ENCODE measurements at places on chromosomes 2 and 18.

DNA sequence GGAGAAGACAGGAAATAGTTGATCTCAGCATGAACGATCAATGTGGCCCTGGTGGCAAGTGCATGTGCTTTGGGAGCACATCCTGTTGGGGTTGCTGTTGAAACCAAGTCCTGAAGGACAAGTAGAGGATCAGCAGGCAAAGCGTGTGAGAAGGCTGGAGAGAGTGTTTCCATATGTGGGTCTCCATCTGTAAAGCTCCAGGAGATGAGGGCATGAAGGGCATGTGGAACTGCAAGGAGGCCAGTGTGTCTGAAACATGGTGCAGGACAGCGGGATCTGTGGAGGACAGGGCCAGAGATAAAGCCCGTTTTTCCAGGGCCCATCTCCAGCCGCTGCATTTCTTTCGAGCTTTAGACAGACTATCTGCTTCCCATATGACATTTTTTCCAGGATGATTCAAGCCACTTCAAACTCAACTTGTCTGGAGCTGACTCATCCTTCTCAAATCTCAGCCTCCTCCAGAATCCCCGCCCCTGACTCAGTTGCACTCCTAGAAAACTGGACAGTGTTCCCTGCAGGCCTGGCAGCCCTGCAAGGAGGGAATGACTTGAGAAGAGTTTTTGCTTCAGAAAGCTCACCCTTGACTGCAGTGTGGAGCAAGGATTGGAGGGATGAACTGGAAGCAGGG lies 226.1 kb downstream of the VAPA start:
- DNase-seq, result peak; percentile 81

DNA sequence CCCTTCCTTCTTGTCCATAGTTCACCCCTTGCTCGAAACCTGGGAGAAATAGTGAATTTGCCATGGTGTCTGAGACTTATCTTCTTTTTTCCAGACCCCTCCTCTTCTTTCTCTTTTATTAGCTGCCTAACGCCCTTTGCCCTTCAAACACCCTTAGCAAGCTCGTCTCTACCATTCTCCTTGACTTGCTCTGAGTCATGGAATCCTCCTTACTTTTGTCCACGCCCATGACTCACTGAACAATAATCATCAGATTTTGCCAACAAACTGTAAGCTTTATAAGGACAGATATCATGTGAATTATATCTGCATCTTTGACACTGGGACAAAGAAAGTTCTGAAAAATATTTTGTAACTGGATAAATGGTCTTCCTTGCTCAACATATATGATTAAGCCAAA lies 67.1 kb upstream of the CNTNAP5 start:
- DNase-seq, result peak; percentile 3

DNA sequence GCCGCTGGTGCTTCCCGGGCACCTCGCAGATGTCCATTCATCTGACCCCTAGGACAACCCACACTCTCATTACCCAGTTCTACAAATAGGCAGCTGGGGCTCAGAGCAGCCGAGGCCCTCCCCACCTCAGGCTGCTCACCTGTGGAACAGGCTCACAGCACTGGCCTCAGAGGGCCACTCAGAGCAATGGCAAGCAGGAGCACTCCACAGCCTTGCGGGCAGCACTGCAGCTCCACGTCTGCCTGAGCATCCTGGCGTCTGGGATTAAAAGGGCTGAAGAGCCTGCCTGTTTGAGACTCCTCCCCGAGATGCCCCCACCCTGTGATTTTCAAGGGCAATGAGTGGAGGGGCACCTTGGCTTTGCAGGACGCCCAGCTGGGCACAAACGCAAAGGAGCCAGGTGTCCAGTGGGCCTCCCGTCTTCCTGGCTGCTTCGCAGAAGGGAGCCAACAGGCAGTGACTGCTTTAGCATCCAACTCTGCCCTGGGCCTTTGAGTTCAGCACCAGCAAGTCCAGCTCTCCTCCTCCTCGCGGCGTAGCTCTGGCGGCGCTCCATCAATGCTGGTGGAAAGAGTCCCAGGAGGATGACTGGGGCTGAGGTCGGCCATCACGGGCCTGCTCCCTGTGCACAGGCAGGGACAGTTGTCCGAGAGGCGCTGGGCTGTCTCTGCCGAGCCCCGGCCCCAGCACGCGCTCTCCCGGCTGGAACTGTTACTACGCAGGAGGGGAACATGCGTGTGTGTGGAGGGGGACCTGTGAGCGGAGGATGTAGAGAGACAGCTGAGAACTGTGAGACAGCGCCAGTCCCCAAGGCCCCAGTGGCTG lies 297.2 kb downstream of the NDUFA10 start:
- no peak for DNase-seq

DNA sequence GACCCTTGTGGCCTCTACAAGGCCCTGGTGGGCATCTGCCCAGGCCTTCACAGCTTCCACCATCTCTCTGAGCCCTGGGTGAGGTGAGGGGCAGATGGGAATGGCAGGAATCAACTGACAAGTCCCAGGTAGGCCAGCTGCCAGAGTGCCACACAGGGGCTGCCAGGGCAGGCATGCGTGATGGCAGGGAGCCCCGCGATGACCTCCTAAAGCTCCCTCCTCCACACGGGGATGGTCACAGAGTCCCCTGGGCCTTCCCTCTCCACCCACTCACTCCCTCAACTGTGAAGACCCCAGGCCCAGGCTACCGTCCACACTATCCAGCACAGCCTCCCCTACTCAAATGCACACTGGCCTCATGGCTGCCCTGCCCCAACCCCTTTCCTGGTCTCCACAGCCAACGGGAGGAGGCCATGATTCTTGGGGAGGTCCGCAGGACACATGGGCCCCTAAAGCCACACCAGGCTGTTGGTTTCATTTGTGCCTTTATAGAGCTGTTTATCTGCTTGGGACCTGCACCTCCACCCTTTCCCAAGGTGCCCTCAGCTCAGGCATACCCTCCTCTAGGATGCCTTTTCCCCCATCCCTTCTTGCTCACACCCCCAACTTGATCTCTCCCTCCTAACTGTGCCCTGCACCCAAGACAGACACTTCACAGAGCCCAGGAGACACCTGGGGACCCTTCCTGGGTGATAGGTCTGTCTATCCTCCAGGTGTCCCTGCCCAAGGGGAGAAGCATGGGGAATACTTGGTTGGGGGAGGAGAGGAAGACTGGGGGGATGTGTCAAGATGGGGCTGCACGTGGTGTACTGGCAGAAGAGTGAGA lies 2.0 kb downstream of the PROC start:
- no peak for DNase-seq

- no peak for DNase-seq
These were observed 168.4 kb downstream of the ZFP36L2 start for GRCh38 chr2:43057742-43058725.
